Omental fat pad (tissue), 4 donors: ENCODE measurements at places on chromosomes 2 and 18.

GRCh38 chr18:78713726-78714125, 265.9 kb upstream of the SALL3 start:
- DNase-seq: no peak

DNA sequence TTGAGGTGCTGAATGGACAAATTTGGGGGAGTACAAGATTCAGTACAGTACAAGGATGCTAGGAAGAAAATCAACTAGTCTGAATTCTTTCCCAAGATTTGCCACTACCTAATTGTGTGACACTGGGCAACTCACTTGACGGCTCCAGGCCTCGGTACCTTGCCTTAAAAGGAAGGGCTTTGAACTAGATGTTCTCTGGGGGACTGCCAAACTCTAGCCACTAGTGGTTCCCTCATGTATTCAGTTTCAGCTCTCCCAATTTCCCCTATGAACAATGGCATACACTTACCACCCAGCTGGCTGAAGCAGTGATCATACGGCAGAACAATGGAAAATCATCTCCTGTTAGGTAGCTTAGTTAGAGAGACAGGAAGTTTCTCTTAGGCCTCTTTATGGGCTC, 73.4 kb downstream of the VWC2L start:
- no peak for DNase-seq

GRCh38 chr2:61807036-61807757, 46.7 kb downstream of the FAM161A start:
- no peak for DNase-seq

DNA sequence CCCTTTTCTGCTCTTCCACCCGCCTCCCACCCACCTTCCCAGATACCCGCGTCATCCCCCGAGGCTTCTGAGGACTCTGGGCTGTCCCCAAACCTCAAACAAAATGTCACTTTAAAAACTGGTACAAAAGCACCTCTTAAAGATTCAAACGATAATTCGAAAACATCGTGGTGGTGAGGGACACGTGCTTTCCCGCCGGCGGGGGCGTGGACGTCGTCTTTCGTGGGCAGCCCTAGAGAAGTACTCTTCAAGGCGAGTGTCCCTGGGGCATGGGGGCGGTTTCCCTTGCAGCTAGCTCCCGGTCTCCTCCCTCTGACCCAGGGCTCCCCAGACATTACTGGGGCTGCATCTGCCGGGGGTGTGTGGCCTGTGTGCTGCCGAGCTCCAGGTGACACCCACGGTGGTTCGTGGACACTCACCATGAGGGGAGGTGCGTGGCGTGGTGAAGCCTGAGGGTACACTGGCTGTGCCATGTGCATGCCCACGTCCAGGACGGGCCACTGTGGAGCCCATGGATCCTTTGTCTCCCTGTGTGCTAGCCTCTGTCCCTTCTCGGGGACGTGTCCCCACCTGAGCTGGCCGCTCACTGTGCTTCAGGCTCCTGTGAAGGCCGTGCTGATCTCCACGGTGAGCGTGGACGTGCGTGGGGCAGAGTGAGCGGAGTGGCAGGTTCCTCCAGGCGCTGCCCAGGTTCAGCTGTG, 117.8 kb downstream of the NFATC1 start:
- no peak for DNase-seq

GRCh38 chr2:235868224-235868623, 300.0 kb downstream of the GBX2 start:
- no peak for DNase-seq

- DNase-seq: no peak
Measured at GRCh38 chr2:98379311-98380202, 33.3 kb downstream of the CNGA3 start.

DNA sequence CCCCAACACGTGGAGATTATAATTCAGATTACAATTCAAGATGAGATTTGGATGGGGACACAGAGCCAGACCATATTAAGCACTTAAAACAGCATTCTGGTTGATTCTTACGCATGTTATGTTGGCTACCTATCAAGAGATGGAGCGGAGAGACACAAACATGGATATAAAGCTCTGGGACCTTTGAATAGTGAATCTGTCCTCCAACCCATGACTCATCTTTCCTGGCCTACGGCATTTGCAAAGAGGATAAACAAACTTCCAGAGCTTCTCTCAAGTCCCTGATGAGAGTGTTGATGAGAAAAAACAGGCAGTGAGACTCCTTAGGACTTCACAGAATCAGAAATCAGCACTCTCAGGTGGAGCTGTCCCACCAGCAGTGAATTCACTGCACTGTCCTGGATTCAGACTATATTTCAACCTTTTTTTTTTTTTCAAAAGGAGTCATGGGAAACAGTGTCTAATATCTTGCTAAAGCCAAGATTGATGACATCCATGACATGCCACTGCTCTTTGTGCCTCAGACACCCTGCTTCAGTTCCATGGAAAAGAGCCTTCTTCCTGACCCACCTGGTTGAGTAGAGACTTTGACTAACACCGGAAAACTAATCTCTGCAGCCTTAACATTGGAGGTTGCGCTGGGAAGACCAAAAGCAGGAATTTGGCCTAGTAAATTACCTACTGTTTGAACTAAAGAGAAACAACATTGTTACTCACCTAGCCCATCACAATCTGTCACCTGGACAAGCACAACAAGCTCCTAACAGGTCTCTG, 62.1 kb upstream of the NPAS2 start:
- no peak for DNase-seq

GRCh38 chr2:30373881-30374302, 73.2 kb upstream of the LCLAT1 start:
- no peak for DNase-seq

GRCh38 chr18:52130624-52131301, 209.2 kb upstream of the DCC start:
- no peak for DNase-seq

- DNase-seq: no peak
Measured at GRCh38 chr2:43278564-43279220, 52.3 kb upstream of the ZFP36L2 start.

- no peak for DNase-seq
Measured at GRCh38 chr2:208189810-208190503, at the start of gene C2orf80. TSS of gene C2orf80 (minus strand) at chr2:208190030. CDS start at chr2:208186986, 3,044 bp downstream.

DNA sequence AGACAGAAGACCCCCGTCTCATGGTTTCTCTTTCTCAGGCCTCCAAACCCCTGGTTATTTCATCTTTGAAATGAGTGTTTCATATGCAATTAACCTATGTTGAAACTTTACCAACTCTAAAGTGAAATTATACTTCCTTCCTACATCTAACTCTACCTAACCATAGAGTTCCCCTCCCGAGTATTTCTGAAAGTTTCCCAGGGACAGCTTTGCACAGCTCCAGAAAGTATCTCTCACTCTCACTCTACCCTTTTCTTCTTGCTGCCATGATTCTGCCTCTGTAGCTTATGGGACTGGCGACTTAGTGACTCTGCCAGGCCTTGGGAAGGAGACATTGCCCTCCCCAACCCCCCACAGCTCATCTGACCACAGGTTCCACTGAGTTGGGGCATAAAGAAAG, 107.9 kb downstream of the B3GNT2 start:
- DNase-seq: no peak

DNA sequence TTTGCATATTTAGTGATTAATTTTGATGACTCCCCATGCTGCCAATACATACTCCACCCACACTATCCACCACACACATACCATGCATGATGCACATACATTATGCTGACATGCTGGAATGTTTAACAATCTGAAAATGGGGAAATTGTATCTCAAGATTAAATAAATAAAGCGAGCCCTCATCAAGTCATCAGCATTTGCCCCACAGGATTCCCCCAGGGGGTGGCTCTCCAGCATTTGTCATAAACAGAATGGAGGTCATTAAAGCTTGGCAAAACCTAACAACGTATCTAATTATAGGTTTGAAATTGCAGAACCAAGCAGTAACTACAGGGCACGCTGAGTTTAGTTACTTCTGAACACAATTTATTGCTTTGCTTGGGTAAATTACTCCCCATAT, 141.2 kb upstream of the TACR1 start:
- DNase-seq: no peak

- no peak for DNase-seq
Measured at GRCh38 chr2:127080226-127080937, 26.6 kb downstream of the BIN1 start.

- no peak for DNase-seq
Measured at GRCh38 chr18:57052759-57053158, 94.1 kb upstream of the BOD1L2 start.

- no peak for DNase-seq
Measured at GRCh38 chr18:64094210-64094609, 54.7 kb downstream of the LINC00305 start.

GRCh38 chr2:168884975-168885374, 5.3 kb downstream of the SPC25 start:
- no peak for DNase-seq

DNA sequence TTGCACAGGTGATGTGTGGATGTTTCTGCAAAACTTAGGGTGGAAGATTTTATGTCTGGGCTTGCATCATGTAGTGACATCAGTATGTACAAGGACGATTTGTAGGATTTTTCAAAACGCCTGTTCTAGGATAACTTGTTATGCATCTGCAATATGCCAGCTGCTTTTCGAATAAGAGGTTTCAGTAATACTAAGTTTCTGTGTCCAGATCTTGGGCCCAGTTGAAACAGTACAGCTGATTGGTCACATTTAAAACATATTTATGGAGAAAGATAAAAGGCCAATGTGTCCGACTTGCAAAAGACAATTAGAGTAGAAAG, 1.2 kb downstream of the PTPN4 start:
- no peak for DNase-seq

- no peak for DNase-seq
Measured at GRCh38 chr2:56589194-56589593, 405.4 kb downstream of the CCDC85A start.
